Heart right ventricle (tissue), 16 donors: ENCODE measurements at places on chromosomes 4 and X.
A peak's percentile ranks its signal among the peaks of the same experiment; 100 is the strongest.

DNA sequence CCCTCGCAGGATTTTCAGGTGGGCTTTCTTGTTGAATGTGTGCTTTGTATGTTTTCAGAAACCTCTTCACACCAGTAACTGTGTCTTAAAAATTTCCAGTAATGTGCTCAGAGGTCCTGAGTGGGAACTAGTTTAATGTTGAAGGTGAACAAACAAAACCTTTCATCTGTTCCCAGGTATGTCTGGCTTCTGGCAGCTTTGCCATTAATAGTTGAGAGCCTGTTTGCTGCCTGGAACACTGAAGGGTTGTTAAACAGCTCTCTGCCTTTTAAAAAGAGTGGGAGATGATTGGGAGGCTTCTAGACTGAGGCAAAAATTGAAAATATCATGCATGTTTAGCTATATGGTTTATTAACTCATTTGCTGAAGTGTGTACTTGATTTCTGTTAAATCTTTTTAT is 161.2 kb upstream of the AGTR2 start:
- DNase-seq: no peak

DNA sequence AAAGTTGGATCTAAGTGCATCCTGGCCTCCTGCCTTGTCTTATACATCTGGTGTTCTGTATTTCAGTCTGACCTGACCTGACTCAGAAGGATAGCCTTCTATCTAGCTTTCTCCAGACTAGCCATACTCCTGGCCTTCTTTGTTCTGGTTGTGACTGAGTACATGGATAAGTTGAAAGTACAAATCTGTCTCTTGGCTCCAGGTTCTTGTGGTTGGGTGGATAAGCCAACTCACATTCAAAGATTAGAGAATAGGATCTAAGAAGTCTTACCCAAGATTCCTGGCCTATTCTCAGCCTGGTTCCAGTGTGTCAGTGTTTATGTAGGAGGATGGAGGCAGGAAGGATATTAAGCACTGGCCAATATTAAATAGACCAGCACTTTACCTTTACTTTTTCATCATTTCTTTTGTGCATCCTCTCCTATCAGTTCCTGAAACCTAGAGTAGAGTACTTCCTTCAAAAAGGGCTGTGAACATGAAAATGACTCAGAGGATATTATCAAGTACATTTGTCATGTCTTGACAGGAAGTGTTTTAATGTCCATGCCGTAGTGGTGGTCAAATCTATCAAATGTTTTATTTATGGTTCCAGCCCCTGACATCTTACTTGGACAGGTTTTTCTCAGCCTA is 123.5 kb downstream of the IL15 start:
- DNase-seq: no peak

- DNase-seq: no peak
These were observed 160.9 kb upstream of the GIMD1 start for GRCh38 chr4:106529348-106530023.

DNA sequence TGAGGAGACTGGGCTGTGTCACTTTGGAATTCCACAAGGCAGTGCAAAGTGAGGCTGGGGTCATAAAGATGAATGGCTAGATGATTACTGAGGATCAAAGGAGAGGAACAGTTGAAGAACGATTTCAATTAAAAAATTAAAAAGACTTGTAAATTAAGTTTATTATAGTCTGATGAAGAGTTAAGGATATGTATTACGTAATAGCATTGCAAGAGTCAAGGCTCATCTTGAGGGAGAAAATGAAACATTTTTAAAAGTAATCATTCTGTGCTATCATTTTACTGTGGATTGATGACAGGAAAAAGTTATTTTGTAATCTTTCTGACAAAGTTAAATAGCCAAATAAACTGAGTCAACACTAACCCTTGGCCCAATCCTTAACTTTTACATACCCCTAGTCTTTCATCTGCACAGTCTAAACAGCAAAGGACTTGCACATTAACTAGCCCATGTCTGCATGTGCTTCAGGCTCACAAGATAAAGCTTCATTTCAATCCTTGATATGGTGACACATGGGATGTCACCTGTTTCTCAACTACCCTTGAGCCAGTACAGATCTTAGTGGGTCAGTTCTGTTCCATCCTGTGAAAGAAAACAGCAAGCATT is 465.5 kb upstream of the CTSO start:
- DNase-seq: no peak

GRCh38 chr4:76856243-76857073 is 41.5 kb downstream of the SOWAHB start:
- DNase-seq: no peak

- no peak for DNase-seq
These were observed 3.5 kb upstream of the VMA21 start for GRCh38 chrX:151393514-151393913.

- no peak for DNase-seq
These were observed 14.0 kb downstream of the APOOL start for GRCh38 chrX:85017721-85018120.

- DNase-seq: no peak
These were observed 56.0 kb downstream of the UGT8 start for GRCh38 chr4:114654592-114654991.

- DNase-seq: no peak
These were observed 94.2 kb upstream of the NKX1-1 start for GRCh38 chr4:1500231-1500965.

GRCh38 chrX:150074175-150074574 is 135.9 kb upstream of the EOLA2 start:
- DNase-seq: no peak

DNA sequence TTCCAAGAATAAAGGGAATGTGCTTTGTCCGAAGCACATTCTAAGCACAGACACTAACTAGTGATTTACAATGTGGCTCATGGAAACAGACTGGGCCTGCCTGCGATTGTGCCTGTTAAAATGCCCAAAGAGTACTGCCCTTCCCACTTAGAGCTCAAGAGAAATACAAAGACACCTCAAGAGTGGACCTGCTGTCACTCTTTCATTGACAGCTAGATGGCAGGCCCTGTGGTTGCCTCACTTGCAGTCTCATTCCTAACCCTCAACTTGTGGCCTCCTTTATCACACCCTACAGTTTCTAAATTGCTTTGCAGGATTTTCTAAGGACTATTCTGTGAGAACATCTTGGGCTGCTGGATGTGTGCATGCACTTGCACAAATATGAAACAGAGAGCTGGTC is 331.0 kb upstream of the EMCN start:
- DNase-seq: no peak

GRCh38 chr4:78149751-78150542 is 92.8 kb downstream of the FRAS1 start:
- no peak for DNase-seq

DNA sequence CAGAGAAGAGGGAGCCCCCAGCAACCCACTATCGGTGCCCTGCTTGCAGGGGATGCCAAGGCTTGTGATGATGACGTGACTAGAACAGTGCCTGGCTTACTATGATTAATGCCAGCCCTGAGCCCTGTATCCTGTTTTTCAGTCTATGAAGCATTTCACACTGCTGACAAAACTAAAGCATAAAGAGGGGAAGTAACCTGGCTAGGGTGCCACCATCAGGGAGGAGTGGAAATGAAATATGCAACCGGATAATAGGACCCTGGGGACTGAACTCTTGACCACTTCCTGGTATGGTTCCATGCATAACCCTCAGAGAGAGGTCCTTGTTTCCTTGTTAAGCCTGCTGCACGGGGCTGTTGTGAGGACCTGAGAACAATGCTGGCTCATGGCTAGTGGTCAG is 50.3 kb downstream of the MED28 start:
- no peak for DNase-seq

DNA sequence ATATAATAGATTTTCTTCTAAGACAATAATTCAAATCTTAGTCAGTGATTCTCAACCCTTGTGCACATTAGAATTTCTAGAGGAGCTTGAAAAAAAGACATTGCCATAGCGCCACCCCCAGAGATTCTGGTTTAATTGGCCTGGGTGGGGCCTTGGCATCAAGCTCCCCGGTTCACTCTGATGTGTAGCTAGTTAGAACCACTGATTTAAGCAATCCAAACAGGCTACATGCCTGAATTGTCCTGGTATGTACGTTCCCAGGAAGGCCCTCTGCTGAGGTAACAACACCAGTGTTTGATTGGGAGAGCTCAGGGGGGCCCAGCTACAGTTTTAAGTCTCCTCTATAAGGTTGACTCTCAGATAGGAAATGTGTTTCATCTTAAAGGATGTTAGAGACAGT is 1.3 kb upstream of the ATP10D start:
- no peak for DNase-seq

GRCh38 chr4:7052923-7053715 is 9.9 kb downstream of the TADA2B start:
- DNase-seq: peak; percentile 48

- no peak for DNase-seq
These were observed 496.3 kb downstream of the PDGFC start for GRCh38 chr4:156475322-156475721.

DNA sequence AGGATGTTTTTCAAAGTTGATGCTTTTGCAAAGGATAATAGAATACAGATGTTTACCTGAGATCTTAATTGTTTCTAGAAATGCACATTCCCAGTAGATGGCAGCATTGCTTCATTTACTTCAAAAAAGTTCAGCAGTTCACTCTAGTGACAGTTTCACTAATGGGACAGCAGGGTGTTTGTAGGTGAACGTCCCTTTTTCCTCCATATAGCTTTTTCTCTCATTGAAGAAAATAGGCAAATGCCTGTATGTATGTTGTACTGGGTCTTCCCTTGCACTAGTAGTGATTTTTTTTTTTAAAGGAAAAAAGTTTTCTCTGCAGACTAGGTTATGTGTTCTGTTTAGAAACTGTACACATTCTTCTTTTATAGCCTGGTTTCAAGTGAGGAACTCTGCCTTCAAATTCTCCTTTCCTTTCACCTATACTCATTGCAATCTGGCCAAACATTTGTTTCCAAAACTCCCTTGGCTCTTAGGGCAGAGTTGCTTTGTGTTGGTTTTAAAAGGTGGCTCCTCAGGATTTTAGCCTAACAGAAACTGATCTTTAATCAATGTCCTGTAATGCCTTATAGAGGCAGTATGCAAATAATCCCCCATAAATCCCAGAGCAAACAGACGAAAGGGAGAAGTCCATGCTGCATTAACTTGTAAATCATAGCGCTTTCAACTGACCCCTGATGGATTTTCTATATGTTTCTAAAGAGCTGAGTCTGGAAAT is 86.3 kb downstream of the EGF start:
- no peak for DNase-seq

DNA sequence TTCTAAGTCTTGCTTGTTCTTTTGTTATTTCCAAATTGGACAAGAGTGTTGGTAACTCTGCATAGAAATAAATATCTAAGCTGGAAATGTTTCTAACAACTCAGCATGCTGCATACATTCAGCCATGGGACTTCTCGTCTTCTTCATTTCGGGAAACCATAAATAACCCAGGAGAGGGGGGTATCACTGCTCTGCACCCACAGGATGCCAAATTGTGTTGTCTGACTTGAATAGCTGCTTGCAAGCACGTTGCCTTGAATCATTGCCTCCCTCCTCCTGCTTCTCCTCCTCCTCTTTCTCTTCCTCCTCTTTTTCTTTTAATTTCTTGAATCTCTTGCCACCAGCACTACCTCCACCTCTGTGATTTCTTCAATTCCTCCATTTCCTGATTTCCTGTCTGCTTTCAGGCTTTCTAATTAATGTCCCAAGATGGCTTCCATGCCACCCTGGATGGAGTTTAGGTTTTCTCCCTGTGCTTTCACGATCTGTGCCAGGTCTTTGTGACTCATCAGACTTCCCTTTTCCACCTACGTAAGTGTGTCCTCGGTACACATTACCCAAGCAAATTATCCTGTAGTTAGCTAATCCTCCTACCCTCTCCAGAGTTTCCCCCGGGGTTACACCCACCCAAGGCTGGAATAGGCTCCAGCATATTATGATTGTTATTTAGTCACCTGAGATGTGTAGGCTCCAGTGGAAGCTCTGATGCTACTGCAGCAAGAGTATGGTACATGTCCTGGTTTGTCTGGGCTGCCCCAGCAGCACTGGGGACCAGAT is 122.6 kb upstream of the VCX3B start:
- no peak for DNase-seq

GRCh38 chr4:166435449-166435848 is 562.4 kb downstream of the TLL1 start:
- no peak for DNase-seq

GRCh38 chr4:168796362-168797106 is 213.5 kb downstream of the CBR4 start:
- no peak for DNase-seq

DNA sequence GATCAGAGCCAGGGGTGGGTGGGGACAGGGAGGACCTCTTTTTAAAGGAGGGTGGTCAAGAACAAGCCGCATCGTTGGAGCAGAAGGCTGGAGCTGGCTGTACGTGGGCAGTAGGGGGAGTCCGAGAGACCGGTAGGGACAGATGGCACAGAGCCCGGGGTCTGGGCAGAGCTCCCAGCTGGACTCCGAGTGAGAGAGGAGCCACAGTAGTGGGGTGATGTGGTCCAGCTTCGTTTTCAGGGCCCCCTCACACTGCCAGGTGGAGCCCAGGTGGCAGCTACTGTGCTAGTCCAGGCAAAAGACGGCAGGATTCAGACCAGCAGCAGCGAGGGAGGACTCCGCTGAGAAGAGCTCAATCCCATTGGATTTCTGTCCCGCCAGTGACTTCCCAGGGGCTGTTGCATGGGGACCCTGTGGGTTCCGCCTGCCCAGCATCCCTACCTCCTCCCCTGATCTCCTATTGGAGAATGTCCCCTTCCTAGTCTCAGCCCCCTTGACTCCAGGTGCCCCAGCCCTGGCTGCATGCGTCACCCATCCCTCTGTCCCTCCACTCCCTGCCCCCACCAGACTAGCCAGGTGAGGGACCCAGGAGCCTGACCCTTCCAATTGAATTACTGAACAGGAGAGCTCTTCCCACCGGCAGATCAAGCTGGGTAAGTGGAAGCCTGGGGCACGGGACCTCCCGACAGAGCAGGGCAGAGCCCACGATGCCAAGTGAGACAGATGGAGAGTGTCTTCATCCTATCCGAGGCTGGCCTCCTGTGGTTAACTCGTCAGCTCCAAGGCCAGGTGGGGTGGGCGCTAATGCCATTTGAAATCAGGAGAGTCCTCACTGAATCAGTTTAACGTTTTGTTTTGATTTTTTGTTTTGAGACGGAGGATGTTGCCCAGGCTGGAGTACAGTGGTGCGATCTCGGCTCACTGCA is 2.9 kb downstream of the ARHGAP4 start:
- peak; percentile 82 for DNase-seq

DNA sequence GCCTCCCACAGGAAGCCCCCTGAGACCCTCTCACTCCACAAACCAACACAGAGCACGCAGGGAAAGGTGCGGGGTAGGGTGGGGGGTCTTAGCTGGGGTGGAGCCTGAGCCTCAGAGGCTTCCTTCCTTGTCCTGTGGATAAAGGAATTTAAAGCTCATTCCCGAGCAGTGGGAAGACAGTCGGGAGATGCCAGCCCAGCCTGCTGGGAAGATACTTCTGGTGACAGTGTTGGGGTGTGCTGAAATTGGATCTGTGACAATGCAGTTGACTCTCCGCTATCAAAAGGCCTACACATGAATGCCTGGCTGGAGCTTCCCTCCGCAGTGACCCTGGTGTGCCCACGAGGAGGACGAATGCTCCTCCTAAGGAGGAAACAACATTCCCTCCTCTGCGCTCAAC is 45.5 kb downstream of the JAKMIP1 start:
- no peak for DNase-seq

DNA sequence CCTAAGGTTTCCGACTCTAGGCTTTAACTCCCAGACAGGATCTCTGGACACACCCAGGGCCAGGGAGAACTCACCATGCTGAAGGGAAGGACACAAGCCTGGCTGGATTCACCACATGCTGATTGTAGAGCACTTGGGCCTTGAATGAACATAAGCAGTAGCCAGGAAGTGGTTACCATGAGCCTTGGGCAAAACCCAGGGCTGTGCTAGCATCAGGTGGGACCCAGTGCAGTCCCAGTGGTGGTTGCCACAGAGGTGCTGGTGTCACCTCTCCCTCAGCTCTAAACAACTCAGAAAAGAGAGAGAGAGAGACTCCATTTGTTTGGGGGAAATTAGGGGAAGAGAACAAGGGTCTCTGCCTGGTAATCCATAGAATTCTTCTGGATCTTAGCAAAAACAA is 77.0 kb downstream of the KLHL13 start:
- no peak for DNase-seq
